Naive thymus-derived CD8-positive, alpha-beta T cell (primary cell): ENCODE measurements at places on chromosomes 4 and X. TPM values are rescaled to one million over a fixed set of nuclear protein-coding genes. Genes with fewer than 3 reads are reported as not detected.
A peak's percentile ranks its signal among the peaks of the same experiment; 100 is the strongest.

LNX1 gene
- total RNA-seq: not detected

DNA sequence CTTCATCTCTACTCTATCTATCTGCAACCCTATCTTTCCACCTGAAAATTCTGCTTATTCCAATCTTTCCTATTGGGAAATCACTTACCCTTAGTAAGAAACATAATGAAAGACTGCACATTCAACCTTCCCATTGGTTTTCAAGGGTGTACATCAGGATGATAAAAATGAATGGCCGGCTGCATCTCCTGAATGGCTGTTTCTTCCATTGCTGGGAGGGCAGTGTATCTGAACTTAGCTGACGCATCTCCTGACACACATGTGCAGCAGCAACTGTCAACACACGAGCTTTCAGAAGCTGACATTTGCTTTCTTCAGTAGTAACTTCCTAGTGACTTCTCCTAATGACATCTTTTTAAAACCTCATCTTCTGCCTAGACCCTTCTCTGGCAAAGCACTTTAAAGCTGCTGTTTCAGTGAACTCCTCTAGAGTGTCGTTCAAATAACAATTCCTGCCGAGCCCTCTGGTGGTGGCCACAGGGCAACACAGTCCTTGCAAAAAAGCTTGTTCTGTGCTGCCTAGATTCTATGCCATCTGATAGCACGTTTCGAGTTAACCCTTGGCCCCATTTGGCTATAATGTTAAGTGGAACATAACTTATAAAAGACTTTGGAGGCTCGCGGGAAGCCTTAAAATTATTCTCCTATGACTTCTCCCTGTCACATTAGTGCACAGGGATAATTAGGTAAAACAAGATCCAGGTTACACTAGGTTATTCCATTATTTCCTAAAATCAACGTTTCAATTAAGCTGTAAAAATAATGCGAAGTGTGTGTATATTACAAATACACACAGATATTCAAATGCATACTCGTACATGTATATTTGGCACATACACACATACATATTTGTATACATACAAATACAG is 2340.7 kb downstream of the PCDH7 start:
- no peak for DNase-seq

PHEX gene
- total RNA-seq: 0.19 TPM

FHIP1A gene
- 3.3 TPM for total RNA-seq

NEK1 gene
- total RNA-seq: 19.5 TPM

UGT8 gene
- 0.60 TPM for total RNA-seq

- DNase-seq: no peak
Observed at GRCh38 chr4:42607011-42607726, 49.7 kb downstream of the ATP8A1 start.

COL25A1 gene
- total RNA-seq: 0.10 TPM

STAP1 gene
- total RNA-seq: 3.5 TPM

DNA sequence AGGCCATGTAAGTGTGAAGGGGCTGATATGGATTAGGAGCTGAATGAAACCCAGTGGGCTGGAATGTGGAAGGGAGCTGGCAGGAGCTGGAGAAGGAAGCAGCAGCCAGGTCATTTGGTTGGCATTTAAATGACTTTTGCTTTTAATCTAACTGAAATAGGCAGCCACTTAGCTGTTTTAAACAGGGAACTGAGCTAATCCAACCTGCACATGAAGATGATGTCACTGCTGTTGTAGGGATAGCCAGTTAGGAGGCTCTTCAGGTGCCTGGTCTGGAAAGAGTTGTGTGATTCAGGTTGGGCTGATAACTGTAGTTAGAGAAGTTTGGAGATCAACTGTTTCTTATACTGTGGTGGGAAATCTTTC is 122.4 kb downstream of the PALLD start:
- DNase-seq: no peak

GRCh38 chrX:41664375-41664901 is 24.3 kb upstream of the GPR34 start:
- no peak for DNase-seq

DNA sequence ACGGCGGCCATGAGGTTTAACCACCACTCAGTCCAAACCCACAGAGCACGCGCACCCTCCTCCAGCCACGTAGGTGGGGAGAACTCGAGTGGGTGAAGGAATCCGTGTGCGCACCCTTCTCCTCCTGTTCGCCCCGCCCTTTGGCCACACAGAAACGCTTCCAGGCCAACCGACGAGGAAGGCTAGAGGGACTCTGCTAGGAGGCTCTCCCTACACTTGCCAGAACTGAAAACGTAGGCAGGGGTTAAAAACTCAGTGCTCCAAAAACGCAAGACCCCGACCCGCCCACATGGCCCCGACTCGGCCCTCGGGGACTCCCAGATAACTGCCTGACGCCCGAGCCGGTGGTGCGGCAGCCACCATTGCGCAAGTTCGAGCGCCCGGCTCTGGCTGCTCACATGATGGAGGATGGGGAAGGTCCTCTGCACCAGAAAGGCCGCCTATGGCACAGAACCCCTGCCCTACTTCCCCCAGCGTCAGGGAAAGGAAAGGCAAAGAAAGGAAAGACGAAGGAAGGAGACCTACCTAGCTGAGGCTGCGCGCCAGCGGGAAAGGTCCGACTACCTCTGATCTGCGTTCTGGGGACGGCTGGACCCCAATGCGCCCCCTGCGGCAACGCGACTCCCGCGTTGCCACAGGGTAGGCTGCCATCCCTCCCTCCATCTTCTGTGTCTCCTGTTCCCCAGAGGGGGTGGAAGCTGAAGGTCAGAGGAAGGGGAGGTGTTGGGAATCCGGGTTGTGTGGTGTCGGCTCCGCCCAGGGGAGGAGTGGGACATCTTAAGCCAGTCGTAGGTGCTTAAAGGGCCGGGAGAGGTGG is 201.9 kb upstream of the AGTR2 start:
- DNase-seq: no peak

DNA sequence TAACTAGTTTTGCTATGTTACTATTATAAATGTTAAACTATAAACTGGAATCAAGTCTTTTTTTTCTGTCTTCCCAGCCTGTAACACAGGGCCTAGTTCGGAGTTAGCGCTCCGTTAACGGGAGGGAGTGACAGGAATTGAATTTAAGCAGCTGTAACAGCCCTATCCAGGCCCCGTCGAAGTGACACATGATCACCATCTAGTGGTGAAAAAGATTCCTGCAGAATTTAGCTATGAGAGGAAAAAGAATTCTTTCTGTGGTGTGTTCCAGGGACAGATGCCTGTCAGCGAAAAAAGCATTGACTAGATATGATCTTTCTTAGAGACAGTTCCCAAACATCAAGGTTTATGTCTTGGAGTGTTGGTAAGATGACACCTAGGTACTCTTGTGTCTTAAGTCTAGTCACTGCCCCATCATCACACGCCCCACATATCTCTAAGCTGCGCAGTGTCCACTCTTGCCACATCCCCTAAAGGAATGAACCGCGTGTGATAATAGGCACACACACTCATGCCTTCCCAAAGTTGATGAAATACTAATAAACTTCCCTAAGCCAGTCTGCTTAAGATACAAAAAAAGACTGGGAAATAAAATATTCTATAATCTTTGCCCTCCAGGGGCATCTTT is 2.1 kb downstream of the GAB3 start:
- DNase-seq: peak; percentile 52

GRCh38 chr4:79022529-79022928 is 83.3 kb upstream of the PAQR3 start:
- DNase-seq: no peak

DNA sequence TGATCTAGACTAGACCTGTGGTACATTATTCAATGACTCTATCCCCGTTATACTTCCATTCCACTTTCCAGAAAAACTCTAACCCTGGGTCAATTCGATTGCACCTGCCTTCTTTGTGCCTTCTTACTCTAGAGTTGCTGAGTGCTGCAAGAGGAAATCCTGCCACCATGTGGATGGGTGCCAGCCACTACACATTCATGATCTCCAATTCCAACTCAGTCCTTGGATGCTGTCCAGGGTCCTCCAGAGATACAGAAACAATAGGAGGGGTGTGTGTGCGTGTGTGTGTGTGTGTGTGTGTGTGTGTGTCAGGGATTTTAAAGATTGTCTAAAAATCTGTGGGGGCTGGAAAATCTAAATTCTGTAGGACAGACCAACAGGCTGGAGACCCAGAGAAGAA is 42.9 kb upstream of the INTS6L start:
- DNase-seq: peak; percentile 1

DNA sequence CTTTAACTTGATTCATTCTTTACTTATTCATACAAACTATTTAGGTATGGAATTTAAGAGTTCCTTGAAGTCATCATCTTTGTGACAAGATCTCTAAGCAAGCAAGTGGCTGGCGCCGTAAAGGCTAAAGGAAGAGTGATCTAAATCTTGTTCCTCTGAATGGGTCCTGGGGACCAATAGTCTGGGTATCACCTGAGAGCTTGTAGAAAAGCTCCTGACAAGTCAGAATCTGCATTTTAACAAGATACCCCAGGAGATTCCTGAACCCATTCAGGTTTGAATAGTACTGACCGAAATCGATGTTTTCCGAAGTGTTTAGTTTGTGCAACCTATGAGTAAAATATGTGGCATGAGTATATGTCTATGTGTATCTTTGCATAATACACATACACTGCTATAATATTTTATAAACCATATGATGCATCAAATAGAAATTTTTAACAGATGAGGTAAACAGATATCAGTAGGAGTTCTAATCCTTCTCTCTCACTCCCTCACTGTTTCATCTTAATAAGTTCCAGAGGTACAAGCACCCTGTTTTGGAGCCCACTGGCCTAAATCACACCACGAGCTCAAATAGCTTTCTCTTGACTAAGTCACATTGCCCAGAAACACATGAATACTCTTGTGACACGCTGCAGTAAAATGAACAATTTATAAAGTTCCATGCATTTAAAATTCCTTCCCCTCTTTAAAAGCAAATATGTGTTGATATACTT is 170.0 kb downstream of the RELL1 start:
- DNase-seq: no peak

- DNase-seq: no peak
Observed at GRCh38 chr4:154566639-154567204, 3.9 kb downstream of the FGB start.

DNA sequence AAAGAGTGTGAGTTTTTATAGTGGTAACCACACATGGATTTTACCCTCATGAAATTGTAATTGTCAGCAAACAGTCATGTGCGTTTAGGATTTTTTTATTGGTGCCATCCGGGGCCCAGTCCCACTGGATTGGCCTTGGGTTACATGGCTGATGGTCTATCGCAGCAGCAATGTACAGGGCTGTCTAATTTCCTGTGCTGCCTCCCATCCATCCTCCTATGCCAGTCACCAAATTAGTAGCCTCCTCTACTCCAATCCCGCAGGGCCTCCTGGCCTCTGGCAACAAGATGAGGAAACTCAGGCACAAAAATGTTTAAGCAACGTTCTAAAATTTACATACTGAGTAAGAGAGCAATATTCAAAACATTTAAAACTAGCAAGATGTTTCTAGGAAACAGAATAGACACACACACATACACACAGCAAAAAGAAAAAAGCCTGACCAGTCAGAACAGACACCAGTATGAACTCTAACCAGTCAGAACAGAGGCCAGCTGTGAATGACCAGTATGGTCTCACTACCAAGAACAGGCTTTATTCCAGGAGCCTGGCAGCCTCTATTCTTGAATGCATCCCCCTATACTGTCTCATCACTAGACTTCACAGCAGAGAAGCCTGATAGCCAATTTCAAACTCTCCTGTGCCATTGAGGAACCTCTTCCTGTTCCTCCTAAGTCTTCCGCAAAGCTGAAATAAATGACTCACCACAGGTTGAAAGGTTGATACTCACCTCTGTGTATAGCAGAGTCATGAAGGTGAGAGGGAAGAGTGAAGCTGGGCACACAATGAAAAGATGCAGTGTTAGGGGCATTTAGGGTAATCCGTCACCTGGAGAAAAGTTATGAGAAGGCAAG is 42.6 kb downstream of the CHRNA9 start:
- DNase-seq: no peak

- DNase-seq: no peak
Observed at GRCh38 chr4:131426023-131426758, 1722.9 kb upstream of the PCDH10 start.

- DNase-seq: no peak
Observed at GRCh38 chrX:45126158-45126557, 74.5 kb downstream of the DIPK2B start.

CFAP299 gene
- total RNA-seq: not detected

GRCh38 chr4:153221783-153222706 is 17.8 kb downstream of the TRIM2 start:
- DNase-seq: no peak

SSX3 gene
- total RNA-seq: not detected

GRCh38 chr4:57591073-57591472 is 480.9 kb upstream of the IGFBP7 start:
- DNase-seq: no peak

TCEAL2 gene
- 1.6 TPM for total RNA-seq

DNA sequence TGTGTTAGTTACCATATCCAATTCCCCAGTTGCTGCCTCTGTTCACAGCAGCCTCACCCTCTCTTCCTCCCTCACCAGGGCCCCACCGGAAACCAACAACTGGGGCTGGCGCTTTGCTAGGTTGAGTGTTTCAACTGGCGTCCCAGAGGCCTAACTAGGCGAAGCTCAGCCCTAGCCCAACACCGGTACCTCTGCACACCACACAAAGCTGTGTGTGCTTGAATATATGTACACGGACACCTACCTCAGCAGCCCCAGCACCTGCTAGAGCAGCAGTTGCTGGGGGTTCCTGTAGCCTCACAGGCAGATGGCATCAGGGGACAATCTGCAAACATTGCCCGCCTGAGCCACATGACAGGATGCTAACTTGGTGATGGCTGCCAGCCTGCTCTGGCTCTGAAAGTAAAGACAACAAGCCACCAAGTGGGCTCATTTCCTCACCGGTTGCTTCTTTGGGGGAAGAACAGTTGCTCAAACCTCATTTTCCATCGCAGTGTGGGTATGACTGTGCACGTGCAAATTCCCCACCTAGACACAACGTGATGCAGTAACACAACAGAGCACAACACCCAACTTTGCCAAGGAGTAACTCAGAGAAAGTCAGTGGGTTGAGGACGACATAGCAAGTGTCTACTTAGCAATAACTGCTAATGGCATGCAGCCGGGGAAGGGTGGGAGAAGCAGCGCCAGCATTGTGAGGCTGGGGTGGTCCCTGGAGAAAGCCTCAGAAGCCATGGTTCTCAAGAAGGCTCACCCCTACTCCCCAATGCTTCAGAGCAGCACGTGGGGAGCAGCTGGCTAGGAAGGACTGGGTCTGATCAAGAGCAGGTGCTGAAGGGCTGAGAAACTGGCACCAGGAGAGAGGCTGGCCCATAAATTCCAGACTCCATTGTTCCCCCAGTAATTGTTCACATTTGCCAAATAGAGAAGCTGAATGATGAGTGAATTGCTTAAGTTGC is 139.5 kb downstream of the SH3KBP1 start:
- peak; percentile 45 for DNase-seq

FRAS1 gene
- total RNA-seq: not detected

GRCh38 chr4:164906368-164906767 is 29.4 kb downstream of the APELA start:
- no peak for DNase-seq

AFF2 gene
- total RNA-seq: 2.0 TPM

CXXC4 gene
- total RNA-seq: not detected

- DNase-seq: no peak
Observed at GRCh38 chr4:63898961-63899360, 510.3 kb downstream of the TECRL start.

GSX2 gene
- not detected for total RNA-seq

GRCh38 chr4:86380181-86380724 is 20.4 kb upstream of the MAPK10 start:
- DNase-seq: no peak

FSTL5 gene
- not detected for total RNA-seq
